Fibroblast of skin of left biceps (primary cell): ENCODE measurements at places on chromosomes 3 and 15.

GRCh38 chr3:121601212-121601812 is 8.1 kb downstream of the FBXO40 start:
- DNase-seq = no peak

DNA sequence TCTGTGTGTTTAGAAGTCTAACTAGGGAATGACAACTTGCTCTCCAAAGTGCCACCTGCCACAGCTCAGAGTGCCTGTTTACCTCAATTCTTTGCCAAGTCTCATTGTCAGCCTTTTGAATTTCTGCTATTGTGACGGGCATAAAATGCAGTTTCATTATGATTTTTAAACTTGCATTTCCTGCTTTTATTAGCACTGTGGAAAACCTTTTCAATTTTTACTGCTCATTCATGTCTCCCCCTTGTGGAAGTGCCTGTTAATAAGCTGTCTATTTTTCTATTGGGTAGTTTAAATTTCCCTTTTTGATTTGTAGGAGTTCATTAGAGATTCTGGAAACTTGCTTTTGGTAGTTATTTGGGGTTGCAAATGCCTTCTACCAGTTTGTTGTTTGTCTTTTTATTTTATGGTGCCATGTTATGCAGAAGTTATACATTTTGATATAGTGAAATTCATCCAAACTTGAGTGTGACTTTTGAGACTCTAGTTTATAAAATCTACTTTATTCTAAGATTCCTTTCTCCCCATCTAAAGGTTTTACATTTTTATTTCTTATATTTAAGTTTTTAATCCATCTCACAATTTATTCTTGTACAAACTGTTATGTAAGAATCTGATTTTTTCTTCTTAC is 53.9 kb upstream of the FRMD4B start:
- DNase-seq = no peak

DNA sequence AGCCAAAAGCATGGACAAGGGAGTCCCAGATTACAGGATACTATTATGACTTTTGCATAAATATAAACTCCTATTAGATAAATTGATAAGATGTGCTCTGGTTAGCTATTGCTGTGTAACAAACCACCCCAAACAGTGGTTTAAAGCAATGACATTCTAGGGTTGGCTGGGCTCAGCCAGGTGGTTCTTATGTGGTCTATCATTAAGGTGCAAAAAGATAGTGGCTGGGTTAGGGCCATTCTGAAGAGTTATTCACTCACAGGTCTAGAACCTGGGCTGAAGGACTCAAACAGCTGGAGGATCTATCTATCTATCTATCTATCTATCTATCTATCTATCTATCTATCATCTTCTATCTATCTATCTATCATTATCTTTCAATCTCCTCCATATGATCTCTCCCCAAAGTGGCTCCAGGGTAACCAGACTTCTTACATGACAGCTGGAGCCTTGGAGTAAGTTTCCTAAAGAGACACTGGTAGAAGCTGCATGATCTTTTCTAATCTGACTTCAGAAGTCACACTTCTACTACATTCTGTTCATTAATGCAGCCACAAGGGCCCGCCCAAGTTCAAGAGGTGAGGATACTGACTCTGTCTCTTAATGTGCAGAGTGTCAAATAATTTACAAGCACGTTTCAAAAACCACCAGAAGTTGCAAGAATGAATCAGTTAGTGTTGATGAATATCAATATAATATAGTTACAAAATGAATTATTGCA is 74.9 kb upstream of the XCR1 start:
- no peak for DNase-seq

DNA sequence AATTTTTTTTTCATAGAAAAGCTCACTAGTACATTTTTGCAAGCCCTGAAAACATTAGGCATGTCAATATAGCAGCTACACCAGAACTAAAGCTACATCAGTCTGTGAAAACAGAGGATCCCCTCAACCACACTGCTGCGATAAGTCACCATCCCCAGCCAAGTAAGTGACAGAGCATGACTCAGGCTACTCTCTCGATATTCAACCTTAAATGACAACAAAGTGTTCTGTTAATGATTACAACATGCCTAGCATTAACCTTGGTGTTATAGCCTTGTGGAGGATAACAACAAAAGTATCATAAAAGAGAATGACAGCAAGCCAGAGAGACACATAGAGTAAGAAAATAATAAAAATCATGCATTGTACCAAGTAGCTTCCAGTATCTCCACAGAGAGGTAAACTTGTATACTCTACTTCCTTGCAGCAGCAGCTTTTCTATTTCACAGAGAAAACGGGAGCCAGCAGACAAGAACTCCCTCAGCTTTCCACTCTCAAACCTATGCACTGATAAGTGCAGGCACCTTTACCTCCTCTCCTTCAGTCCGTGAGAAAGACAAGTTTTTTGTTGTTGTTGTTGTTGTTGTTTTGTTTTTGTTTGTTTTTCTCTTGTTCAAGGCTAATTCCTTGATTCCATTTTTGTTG is 76.6 kb downstream of the GBE1 start:
- DNase-seq = no peak

DNA sequence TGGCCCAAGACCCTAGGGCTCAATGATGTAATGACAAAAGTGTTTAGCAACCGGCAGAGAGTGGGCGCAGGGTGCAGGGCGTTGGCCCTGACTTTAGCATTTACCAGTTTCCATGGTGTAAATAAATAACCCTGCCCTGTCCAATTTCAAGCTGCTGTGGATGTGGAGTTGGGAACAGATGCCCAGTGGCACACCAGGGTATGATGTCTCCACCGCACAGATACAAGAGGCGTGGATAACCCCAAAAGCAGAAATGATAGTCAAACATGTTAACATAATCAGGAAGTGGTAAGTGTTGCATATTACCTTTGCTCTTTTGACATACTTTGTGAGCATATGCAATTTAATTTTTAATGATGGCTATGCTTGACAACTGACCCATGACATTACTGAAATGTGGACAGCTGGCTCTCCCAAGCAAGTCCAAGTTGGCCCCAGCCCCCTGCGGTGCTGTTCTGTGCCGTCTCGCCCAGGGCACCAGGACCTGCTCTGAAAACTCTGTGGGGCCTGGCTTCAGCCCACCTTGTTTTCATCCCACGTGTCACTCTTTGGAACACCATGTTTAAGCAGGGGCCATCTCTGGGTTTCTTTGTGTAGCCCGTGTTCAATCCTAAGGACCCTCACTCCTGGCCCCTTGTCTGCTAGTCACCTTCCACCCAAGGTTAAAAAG is 10.8 kb upstream of the ANPEP start:
- DNase-seq = no peak

DNA sequence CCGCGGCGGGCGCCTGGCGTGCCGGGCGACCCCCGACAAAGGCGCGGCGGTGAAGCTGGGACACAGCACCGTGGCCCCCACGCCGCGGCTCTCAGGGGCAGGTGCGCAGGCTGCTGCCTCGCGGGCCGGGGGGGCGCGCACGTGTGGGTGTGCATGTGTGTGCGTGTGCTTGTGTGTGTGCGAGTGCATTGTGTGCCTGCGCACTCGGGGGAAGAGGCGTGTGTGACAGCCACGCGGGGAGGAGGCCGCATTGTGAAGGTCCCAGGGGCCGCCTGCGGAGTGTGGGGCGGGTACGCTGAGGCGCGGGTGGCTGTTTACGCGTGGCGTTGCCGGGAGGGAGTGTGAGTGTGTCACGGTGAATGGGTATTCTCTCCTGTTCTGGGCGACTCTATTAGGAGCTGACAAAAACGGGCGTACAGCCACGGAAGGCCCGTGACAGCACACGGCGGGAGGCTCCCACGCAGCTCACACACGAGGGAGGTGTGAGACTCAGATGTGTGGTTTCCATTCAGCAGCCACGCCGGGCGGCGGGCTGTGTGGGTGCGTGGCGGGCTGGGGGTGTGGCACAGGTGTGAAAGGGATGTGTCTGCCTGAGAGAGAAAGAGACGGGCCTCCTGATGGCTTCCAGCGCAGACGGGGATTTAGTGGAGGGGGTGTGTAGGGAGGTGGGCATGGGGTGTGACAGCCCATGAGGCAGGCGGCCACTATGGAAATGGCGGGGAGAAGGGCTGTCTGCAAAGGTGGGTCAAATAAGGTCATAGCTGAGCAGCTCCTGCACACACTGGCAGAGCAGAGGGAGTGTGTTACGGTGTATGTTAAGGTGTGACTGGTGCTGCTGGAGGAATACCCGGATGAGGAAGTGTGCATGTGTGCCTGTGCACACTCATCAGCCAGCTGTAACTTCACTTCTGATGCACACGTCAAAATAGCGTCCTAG is 750 bp downstream of the PODXL2 start:
- DNase-seq = no peak

DNA sequence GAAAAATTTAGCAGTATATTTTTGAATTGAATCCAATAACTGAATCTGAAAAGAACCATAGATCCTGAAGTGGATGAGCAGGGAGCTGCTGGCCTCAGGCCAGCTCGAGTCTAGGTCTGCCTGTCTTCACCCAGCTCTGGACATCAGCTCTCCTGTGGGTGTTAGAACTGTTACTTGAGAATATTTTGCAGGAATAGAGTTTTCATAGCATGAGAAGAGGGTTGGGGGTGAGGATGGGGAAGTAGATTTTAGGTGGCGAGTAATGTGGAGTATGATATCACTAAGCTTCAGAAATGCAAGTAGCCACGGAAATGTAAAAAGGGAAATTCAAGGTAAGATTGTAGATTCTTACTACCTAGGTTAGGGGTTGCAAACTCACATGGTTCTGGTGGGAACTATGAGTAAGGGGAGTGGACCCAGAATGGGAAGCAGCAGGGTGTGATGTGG is 6.2 kb downstream of the RAB8B start:
- no peak for DNase-seq

GRCh38 chr3:9760779-9761505 is 8.8 kb downstream of the CAMK1 start:
- no peak for DNase-seq

- no peak for DNase-seq
These were observed 684 bp downstream of the RPL4 start for GRCh38 chr15:66503780-66504562.

GRCh38 chr3:114958930-114959329 is 188.2 kb downstream of the ZBTB20 start:
- DNase-seq = no peak

DNA sequence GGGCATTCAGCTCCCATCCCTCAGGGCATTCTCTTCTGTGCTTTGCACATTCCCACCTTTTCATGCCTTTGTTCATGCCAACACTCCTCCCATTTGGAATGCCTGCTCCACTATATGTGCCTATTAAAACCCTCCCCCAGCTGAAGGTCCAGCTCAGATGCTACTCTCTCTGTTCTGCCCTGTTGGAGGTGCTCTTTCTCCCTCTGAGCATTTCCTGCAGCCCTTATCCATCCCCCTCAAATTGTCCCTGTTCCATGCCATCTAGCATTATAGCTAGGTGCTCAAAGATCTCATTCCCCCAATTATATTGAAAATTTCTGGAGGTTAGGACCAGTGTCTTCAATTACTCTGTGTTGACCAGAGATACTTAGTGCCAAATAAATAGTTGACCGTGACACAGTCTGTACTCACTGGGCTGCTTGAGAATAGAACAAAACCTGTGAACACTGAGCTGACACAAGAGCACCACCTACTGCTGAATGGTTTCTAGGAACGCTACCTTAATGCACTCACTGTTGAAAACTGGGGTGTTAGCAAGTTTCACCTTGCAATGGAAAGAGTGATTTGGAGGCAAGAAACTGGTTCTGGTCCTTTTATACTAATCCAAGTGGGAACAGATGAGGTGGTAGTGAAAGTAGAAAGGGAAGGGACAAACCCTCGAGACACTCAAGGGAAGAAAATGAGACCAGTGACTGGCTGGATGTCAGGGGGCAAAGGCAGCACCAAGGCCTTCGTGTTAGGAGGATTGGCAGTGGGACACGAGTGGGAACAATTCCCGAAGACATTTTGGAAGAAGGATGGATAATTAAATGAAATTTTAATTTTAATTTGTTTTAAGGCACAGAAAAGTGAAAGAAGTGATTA is 289.8 kb upstream of the ROPN1 start:
- DNase-seq = no peak

DNA sequence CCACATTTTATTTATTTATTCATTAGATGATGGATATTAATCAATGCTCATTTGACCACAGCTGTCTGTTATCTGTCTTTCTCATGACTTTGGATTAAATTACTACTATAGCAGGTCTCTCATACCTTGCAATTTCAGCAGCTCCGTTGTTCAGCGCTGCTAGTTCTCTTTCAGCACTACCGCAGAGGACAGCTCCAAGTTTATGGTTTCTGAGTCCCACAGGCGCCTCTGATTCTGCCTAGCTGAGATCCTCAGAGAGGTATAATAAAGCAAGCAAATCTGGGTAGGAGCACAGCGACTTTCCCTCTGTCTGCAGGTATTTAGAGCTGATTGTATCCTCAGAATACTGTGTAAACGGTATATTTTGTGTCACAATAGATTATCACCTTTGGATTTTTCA is 204.9 kb downstream of the CNTN4 start:
- no peak for DNase-seq

DNA sequence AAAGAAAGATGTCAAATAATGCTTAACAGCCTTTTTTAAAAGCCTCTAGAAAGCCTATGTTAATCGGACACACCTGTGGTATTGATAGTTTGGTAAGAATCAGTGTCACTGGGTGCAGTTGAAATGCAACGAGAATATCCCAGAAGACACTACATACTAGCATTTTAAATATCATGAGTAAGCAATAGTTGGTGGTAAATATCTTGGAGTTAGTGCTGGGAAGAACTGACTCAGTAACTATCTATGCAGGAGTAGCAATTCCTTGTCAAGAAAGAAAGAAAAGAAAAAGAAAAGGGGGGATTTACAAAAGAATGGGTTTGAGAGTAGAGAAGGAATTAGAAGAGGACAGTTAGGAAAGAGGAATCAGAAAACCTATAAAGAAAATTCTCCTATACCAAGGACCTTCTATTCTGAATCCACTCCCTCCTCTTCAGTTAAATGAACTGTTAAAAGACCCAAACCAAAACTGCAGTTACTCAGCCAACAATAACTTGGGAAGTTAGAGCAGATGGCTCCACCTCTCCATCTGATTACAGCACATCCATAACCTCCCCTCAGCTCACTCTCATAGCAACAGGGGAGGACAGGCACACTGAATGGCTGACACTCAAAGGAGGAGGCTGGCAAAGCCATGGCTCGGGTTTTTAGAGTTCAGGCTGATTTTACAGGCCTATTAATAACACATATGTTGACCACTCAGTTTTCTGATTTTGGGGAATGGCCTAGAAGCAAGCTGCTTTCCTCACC is 207.6 kb upstream of the MDFIC2 start:
- DNase-seq = peak; percentile 27
